HT1080 (cell line): ENCODE measurements at places on chromosomes 12 and 14.

- DNase-seq, result no peak
Measured at GRCh38 chr14:105425823-105426247, 6.2 kb downstream of the MTA1 start.

DNA sequence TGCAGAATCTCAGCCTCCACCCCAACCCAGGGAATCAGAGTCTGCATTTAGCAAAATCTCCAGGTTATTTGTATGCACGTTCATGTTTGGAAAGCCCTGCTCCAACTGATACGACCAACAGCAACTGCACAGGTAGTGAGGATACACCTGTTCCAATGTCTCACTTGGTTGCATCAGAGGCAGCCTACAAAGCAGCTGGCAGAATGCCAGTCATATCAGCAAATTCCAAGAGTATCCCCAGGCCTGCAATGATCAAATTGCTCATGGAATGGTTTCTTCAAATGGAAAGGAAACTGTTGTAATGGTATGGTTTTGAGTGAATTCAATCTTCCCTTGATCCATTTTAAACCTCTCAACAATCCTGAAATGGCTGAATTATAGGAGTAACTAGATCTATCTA lies 75.4 kb downstream of the GRIP1 start:
- DNase-seq, result no peak

GRCh38 chr12:45498645-45499044 lies 230.9 kb upstream of the ARID2 start:
- DNase-seq, result no peak

DNA sequence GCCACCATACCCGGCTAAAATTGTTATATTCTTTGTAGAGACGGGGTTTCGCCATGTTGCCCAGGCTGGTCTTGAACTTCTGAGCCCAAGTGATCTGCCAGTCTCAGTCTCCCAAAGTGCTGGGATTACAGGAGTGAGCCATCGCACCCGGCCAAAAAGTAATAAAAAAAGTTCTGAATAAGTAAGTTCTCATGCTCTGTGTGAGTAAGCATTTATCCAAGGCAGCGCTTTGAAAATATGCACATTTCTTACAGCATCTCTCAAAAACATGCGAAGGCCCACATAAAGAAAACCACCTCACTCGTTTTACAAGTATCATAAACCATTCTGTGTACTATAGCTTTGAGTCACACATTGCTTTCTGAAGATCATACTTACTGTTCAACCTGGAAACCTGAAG lies 8.6 kb downstream of the GIT2 start:
- DNase-seq, result no peak

GRCh38 chr12:42728770-42729534 lies 139.4 kb upstream of the PRICKLE1 start:
- DNase-seq, result no peak

GRCh38 chr12:125300249-125300648 lies 235.0 kb downstream of the AACS start:
- DNase-seq, result no peak

- no peak for DNase-seq
Measured at GRCh38 chr12:120834489-120835303, 69.5 kb downstream of the SPPL3 start.

- DNase-seq, result peak; percentile 80
Measured at GRCh38 chr14:54597795-54598443, 31.0 kb downstream of the SAMD4A start.

GRCh38 chr12:115820656-115821055 lies 456.8 kb downstream of the MED13L start:
- no peak for DNase-seq

- no peak for DNase-seq
Measured at GRCh38 chr12:105899589-105899988, 239.2 kb downstream of the NUAK1 start.

GRCh38 chr14:77469067-77469505 lies 11.2 kb downstream of the AHSA1 start:
- DNase-seq, result no peak

DNA sequence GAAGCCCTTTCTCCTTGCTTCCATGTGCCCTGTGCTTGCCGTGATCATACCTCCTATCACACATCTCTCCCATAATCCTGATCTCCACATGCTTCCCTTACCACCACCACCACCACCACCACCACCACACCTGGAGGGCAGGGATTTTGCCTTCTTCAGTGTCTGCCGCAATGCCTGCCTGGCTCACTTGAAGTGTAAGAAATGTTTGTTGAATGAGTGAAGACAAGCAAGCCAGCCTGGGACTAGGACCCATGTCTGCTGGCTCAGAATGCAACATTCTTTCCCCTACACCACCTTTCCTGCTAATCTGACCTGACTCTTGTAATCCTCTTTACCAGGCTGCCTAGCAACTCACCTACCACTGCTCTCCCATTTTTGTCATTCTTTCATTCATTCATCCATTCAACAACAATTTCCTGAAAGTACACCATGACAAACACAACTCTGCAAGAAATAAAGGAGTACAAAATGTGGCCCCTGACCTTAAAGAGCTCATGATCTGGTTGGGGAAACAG lies 3.5 kb upstream of the NID2 start:
- DNase-seq, result no peak

GRCh38 chr12:105765053-105766014 lies 373.4 kb downstream of the NUAK1 start:
- no peak for DNase-seq

DNA sequence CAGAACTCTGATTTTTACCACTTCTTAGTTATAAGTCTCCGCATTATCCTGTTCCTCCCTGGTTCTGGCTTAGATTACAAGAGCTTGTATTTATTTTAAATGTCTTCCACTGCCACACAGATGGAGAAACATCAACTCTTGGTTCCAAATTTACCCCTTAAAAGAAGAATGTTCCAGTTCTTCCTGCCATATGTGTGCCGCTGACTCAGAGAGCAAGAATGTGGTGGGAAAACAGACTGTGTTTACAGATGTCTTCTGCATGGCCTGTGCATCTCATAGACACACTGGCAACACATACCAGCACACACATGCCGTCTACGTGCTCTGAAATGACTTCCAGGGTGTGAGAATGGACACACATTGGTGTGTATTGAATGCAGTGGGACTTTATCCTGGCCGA lies 383.0 kb downstream of the LRIG3 start:
- peak; percentile 61 for DNase-seq

DNA sequence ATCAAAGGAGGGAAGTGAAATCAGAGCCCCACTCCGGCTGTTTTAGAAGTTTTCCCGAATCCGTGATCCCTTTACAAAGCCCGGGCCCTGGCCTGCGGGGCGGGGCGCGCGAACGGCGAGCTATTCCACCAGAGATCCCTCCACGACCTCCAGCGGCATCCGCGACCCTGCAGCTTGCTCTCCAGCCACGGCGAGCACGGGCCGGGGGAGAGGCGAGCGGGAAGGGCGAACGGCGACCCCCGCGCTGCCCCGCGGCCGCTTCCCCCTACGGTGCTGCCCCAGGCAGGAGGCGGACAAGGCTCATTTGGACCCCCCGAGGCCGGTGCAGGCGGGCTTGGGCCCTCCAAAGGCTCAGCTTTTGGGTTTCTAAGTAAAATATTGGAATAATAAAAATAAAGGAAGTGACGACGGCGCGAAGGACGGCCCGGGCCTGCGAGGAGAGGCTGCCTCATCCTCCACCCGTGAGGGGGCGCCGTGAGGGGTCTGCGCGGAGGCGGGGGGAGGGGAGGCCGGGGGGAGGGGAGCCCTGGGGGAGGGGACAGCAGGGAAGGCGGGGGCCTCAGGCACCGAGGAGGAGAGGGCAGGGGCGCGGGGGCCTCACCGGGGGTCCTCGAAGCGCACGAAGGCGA lies 613 bp downstream of the SRSF9 start:
- no peak for DNase-seq

- no peak for DNase-seq
Measured at GRCh38 chr12:14993117-14993516, 20.3 kb downstream of the PDE6H start.

- DNase-seq, result no peak
Measured at GRCh38 chr12:84058136-84058535, 854.5 kb downstream of the SLC6A15 start.

- no peak for DNase-seq
Measured at GRCh38 chr14:58793131-58793740, 155.5 kb downstream of the DACT1 start.

DNA sequence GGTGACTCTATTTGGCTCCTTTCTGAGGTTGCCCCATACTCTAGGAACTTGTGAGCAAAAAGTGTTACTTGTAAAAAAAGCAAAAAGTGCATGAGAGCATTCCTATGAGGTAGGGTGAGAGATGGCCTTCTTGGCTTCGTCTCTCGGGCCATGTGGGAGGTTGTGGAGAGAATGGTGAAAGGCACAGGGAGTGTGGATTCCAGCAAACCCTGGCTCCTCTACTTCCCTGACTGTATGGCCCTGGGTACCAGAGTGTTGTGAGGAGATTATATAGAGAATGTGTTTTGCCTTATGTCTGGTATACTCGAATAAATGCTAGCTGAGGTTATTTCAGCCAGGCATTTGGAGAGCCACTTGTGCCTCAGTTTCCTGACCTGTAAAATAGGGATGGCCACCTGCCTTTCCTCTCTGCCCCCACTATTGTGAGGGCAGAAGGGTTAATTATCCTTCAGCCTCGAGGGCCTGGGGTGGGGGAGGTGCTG lies 11.0 kb downstream of the PLEKHG3 start:
- no peak for DNase-seq

- DNase-seq, result no peak
Measured at GRCh38 chr12:91138337-91138920, 27.1 kb upstream of the LUM start.

- DNase-seq, result no peak
Measured at GRCh38 chr12:49097381-49097780, 2.8 kb upstream of the DHH start.

DNA sequence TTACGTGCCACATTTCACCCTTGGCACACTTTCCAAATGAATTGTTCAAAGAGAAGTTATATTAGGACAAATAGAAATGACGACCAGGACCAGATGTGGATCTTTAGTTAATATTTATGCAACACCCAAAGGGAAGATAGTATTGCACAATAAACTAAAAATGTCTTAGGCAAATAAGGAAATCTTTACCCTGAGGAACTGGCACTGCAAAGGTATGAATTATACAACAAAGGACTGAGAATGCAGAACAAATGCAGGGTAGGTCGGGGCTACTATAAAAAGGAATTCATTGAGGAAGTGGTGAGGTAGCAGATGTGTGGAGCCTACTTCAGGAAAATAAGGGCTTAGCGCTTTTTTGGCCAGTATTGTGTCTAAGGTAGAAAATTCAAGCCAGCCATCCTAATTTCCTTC lies 3.9 kb upstream of the TMTC2 start:
- DNase-seq, result no peak
